ENCODE measurements at places on chromosomes 4 and X. TPM values are rescaled to one million over a fixed set of nuclear protein-coding genes. Genes with fewer than 3 reads are reported as not detected.

GPRASP2 gene
- 4.8 TPM for total RNA-seq

DCAF12L1 gene
- not detected for total RNA-seq

SLC6A14 gene
- not detected for total RNA-seq

HAUS7 gene
- 45.5 TPM for total RNA-seq

SMIM10L2A gene
- total RNA-seq: 0.22 TPM
